SK-N-SH treated with all-trans-retinoic acid at 6 μM for 48 hours (cell line): ENCODE measurements at places on chromosomes 3 and 15.

DNA sequence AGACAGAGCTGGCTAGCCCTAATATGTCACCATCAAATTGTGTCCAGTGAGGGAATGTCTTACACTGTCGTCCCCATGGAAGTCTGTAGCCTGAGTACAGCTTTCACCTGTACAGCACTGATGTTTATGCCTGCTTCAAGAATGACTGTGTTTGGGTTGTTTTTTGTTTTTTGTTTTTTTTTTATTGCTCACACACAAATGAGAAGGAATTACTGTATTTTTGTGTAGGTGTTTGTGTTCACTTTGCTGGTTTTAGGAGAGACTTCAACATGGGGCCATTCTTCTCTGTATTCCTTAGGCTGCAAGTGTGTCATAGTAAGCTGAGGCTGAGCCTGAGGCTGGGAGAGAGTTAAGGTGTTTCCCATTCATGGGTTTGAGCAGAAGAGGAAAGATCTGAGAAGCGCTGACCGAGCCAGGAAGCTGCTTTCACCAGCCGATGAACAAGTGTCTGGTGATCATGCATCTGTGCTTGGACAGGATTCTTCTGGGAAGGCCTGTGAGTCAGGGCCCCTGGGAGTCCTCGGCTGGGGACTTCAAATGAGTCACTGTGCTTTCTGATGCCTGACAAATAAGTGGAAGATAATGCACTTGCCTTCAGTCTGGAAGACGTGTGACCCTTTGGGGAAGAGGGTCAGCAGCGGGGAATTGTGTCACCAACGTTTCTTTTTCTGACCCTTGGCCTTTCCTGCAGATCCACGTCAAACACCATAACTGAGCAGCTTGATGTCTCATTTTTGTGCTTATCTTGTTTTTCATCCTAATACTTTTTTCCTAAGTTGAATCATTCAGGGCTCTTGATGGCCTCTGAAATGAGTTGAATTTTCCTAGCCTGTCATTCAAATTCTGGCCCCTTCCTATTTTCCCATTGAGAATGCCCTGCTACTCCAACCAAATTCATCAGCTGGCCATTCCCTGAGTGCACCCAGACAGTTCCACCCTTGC is 36.7 kb upstream of the ZBTB38 start:
- peak; percentile 90 for ATAC-seq

- ATAC-seq, result peak; percentile 66
Measured at GRCh38 chr15:75107908-75108838, 84.8 kb downstream of the PPCDC start.

DNA sequence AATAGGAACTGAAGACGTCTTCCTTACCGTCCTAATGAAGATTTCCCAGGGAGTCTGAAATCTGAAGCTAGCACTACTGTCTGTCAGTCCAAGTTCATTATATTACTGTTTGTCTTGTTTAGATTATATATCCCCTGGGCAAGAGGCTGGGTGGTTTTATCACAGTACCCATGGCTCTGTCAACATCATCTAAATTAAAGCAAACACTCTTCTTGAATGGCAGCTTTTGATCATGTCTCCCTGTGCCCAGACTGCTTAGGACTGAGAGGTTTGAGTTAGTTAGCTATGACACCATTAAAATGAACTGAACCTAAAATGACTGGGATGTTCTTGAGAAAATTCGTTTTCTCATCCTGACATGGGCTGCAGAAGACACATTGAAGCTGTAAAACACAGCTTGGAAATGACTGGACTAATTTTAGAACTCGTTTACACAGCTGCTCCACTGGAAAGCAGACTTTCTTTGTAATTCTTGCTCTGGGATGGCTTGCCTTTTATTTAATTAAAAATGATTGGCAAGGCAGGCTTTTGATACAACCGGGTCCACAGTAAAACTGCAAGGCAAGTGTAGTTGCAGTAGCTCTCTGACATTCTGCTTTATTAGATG is 243.5 kb downstream of the MFSD1 start:
- ATAC-seq, result no peak

- ATAC-seq, result no peak
Measured at GRCh38 chr3:102183186-102183585, 251.6 kb upstream of the ZPLD1 start.

DNA sequence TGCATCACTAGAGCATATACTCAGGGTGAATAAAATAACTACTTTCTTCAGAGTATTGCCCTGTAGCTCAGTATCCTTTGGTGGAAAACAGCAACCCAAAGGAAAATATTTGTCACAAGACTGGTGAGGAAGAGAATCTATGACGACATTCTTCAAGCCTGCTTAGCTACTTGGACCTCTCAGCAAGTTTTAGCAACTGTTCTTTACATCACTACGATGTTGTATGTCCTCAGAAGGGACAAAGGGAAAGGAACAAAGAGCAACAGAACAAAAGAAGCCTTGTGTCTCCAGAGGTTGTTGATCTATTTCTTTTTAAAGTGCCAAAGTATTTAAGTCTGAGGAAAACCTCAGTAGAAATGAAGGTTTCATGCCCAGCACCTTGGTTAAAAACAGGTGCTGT is 746.7 kb downstream of the NAALADL2 start:
- ATAC-seq, result no peak

DNA sequence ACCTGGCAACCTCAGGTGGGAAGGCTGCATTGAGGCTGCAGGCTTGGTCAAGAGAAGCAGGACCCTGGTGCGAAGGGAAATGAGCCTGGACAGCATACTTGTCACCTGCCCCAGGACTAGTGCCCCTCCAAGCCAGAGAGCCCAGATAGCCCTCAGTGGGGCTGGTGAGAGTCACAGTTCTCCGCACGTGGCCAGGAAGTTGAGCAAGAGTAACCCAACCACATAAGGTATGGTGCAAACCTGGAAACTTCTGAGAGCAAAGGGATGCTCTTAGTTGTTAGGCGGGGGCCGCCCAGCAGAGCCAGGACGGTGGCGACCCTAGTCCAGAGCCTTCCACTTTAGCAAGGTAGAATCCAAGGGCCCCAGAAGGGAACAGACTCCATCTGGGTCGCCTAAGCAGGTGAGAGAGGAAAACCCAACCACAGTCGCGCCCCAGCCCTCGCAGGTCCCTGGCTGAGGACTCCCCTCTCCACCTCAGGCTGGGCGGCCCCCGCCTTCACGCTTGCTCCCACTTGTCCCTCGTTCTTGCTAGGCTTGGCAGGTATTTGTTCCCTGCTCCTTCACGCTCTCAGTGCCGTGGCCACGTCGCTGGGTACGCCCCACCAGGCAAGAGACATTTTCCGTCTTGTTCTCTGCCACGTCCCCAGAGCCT is 1.1 kb upstream of the VPS18 start:
- ATAC-seq, result no peak

DNA sequence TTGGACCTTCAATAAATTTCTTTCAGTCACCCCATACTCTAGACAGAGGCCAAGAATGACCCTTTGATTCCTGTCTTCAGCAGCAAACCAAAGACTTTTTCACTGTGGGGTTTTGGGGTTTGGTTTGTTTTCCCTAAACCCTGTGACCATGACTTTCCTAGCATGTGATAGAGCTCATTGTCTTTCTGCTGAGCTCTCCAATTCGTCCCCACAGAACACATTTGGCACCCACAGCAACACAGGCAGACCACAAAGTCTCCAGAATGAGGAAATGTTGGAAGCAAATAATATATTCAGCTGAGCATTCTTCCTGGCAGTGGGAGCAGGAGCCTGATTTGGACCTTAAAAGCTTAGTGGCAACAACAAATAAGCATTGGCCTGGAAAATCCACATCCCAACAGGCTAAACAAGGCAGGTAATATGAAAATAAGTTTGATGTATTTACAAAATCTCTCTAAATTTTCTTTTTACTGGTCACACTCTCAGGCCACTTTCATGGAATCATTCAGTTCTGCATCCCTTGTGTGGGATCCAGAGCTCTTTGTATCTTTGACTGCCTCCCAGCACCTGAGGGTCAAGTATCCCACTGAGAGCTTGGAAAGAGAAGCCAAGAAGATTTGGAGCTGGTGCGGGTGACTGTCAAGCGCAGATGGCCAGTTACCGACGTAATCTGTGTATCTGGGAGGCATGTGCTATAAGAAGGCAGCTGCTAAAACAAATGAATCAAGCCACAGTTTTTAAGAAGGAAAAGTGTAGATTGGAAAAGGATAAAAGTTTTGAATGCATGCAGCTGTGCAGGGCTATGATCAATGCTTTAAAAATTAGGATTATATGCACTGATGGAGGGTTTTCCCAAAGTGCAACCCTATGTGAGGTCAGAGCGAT is 36.5 kb upstream of the CPB1 start:
- no peak for ATAC-seq

- ATAC-seq, result peak; percentile 53
Measured at GRCh38 chr3:52004163-52004787, 8.6 kb upstream of the RPL29 start.

DNA sequence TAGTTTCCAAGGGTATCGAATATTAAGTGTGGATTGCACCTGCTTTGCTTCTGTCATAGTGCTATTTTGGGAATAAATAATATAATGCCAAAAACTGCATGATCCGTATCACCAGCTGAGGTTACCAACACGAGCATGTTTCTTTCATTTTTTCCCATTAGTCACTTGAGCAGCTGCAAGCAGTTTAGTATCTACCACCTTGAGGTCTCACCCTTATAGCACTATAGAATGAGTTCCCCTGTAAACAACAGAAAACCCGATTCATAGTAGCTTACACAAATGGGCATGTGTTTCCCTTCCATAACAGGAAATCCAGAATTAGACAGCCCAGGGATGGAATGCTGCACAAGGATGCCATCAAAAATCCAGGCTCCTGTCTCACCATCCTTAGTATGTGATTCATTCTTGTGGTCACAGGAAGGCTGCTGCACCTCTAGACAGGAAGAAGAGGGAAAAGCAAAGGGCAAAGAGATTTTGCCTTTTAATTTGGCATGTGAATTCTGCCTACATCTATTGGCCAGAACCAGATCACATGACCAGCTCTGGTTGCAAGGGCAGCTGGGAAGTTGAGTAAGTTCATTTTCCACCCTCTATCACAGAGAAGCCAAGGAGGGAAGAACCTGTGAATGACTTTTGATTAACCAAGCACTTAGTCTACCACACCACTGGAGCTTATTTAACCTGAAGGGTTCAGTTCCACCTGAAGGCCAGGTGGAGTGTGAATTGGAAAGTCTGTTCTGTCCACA is 91.3 kb upstream of the SLC25A36 start:
- ATAC-seq, result no peak

DNA sequence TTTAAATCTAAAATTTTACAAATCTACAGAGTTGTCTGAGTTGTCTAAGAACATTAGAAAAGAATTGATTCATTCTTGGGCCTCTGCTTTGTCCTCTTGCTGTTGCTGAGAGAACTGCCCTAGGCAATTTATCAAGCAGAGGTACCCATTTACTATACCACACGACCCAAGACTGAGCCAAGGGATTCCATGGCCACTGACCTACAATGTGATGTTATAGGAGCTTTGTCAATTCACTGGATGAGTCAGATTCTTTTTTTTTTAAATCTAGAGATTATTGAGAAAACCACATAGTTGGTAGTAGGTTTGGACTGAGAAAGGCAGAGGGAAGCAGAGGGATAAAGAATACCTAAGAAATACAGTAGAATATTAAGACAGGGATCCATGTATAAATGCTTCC is 55.3 kb downstream of the TRAT1 start:
- ATAC-seq, result no peak

GRCh38 chr3:58403513-58404109 is 30.0 kb downstream of the PDHB start:
- ATAC-seq, result no peak

DNA sequence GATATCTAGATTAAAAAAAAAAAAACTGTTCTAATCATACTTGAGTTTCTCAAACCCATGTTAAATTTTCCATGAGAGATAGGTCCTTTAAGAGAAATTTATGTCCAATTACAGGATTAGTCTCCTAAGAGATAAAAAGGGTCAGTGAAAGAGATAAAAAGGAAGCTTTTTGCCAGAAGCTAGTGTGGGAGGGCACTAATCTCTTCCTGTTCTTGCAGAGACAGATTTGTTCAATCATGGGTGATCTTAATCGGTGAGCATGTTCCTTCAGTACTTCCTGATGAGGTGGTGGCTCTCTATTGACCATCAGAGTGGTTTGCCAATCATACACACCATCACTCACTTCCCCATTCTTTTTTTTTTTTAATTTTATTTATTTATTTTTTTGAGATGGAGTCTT is 16.9 kb upstream of the LPP start:
- no peak for ATAC-seq

- no peak for ATAC-seq
Measured at GRCh38 chr15:63405159-63405558, 23.5 kb upstream of the CA12 start.

DNA sequence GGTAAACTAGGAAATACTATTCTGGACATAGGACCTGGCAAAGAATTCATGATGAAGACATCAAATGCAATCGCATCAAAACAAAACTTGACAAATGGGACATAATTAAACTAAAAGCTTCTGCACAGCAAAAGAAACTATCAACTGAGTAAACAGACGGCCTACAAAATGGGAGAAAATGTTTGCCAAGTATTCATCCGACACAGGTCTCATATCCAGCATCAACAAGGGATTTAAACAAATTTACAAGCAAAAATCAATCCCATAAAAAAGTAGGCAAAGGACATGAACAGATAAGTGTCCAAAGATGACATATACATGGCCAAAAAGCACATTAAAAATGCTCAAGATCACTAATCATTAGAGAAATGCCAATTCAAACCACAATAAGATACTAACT is 1088.9 kb downstream of the NAALADL2 start:
- no peak for ATAC-seq

DNA sequence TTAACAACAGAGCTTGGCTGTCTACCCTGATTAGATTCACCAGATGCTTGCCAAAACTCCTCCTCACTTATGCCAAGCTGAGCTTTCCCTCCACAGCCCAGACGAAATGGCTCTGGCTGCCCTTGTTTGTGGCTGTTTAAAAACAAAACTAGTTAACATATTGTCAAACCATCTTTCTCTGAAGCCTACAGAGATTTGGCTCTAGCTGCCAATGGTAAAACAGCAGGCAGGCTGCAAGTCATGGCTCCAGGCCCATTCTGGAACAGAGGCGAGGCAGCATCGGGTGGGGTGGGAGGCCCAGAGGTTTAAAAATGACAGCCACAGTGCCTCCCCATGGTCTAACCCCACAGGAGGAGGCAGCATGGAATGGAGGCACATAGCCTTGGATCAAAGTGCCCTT is 75.9 kb downstream of the SCN5A start:
- no peak for ATAC-seq
